Keratinocyte (primary cell): ENCODE measurements at places on chromosomes 5 and 9. TPM values are rescaled to one million over a fixed set of nuclear protein-coding genes. Genes with fewer than 3 reads are reported as not detected.

The SLC34A3 gene
- polyA plus RNA-seq, result 0.03 TPM in 1 of 3 replicates, not detected in the others

The PCDHGA1 gene
- 0.08 to 0.17 TPM (median 0.09 TPM) in 3 replicates for polyA plus RNA-seq

The PCDHA8 gene
- polyA plus RNA-seq, result not detected in 3 replicates

The LRRC26 gene
- polyA plus RNA-seq, result not detected in 3 replicates

The ADGRD2 gene
- polyA plus RNA-seq, result 0.04 TPM in 1 of 3 replicates, not detected in the others

The RBM18 gene
- polyA plus RNA-seq, result 22.4 to 43.4 TPM (median 27.1 TPM) in 3 replicates
